CD8-positive, alpha-beta memory T cell (primary cell): ENCODE measurements at places on chromosomes 11 and 22.

DNA sequence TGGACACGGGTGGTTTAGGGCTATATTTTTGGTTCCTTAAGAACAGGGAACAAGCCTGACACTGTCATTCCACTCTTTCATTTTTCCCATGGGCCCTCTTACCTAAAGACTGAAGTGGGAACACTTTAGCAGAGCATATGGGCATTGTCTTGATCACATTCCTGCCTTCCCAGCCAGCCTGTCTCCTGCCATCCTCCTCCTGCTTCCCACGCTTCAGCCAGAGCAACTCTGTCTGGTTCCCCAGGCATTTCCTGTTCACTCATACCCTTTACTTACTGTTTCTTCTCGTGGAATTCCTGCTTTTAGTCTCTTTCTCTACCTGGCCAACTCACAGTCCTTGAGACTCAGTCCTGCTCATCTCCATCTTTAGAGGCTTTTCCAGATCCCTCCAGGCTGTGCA lies 22.8 kb downstream of the MRPL16 start:
- no peak for DNase-seq

- DNase-seq, result no peak
Measured at GRCh38 chr11:116882386-116882785, 45.0 kb upstream of the APOA1 start.

DNA sequence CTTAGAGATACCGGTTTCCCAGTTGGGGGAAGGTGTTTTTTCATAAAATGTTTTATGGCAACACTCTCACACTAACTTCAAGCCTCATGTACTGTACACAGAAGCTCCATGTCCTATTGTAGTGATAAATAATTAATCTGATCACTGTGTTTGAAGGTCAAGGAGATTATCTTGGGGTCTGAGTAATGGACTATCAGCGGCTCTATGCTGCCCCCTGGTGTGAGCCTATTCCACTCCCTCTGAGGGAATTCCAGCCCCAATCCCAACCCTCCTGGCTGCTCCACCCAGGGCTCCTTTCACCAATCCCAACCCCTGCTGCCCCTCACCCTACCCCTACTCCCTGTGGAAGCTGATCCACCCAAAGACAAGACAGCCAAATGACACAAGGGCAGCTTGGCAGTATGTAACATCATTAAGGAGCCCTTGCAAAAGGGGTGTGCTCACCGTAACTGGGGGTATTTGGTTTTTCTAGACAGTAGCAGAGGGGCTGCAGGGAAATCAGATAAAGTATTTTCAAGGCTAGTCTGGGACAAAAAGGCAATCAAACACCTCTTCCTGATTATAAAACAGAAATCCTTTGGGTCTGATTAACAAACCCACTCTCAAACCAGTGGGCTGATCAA lies 22.3 kb downstream of the HPS4 start:
- peak; percentile 19 for DNase-seq

DNA sequence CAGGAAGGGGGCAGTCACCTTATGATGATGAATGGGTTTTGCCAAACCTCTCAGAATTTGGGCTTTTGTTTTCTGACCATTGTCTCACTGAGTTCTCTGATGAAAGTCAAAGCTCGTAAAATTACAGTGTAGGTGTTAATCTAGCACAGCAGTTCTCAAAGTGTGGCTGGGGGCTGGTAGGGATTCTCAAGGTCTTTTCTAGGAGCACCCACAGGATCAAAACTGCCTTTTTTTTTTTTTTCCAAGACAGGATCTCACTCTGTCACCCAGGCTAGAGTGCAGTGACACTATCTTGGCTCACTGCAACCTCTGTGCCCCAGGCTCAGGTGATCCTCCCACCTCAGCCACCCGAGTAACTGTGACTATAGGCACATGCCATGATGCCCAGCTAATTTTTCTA lies 66.1 kb downstream of the C22orf31 start:
- no peak for DNase-seq

GRCh38 chr22:50581950-50582492 lies 628 bp downstream of the CHKB start:
- DNase-seq, result no peak

DNA sequence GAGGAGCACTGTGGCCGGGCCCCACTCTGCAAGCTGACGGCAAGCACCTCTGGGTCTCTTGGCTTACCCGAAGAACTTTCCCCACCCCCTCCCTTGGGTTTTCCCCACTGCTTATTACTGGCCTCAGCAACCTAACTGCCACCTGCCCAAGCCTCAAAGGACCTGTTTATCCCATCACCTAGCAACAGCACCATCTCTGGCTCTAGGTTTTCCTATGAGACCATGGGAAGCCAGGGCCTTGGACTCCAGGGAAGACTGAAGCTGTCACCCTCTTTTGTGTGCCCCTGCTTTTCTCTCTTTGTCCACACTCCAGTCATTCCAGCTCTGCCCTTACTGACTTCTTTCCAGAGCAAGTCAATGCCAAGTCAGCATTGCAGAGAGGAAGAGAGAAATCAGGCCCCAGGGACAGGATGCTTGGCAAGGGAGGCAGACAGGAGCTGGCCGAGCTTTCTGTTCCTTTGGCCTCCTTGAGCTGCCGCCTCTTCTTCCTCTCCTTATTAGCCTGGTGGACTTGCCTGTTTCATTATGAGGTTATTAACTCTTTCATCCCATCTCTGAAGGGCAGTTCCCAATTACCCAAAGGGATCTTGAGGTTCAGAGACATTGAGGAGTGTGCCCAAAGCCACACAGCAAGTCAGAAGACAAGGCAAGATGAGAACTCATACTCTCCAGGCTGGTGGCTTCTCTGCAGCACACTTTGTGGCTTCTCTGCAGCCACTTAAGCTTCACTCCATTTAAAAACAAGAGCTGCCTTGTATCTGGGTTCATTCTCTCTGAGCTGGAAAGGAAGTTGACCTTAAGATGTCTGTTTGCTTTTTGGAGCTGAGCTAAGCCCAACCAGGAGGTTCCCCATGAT lies at the start of gene SMIM35:
TSS of gene SMIM35 (minus strand) at position 51 of the 856 bp plus-strand sequence. CDS start 206 bp downstream, outside the sequence.
- DNase-seq, result no peak

GRCh38 chr11:88164806-88165585 lies 10.2 kb downstream of the RAB38 start:
- no peak for DNase-seq

- no peak for DNase-seq
Measured at GRCh38 chr11:68828957-68829356, 12.8 kb downstream of the CPT1A start.

DNA sequence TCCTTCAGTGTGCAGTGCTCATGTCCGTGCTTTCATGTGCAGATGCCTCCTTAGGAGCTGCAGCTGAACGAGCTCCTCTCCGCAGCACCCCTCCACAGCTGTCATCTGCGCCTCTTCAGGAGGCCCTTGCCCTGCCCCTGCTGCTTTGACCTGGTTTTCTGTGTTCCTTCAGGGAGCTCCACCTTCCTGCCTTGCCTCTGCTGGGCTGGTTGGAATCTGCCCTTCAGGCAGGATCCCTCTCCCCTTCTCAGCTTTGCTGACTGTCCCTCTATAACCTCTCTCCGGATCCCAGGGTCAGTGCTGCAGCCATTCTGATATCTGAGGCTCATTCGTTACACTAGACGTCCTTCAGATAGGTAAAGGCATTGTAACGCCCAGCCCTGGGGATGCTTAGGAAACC lies 67.9 kb downstream of the SCN3B start:
- no peak for DNase-seq

DNA sequence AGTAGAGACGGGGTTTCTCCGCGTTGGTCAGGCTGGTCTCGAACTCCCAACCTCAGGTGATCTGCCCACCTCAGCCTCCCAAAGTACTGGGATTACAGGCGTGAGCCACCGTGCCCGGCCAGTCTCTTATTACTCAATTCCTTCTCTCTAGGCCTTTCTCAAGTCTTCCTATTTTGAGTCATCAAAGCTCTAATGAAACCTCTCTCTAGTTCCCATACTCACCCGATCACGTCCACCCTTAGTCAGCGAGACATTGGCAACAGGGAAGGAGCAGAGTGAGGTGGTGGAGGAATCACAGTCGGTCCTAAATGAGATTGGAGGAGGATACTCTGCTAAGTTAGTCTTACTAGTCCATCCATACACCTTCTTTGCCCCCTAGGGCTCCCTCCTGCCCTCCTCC lies 5.0 kb downstream of the BSCL2 start:
- no peak for DNase-seq

- DNase-seq, result no peak
Measured at GRCh38 chr11:120339394-120339890, 3.2 kb downstream of the ARHGEF12 start.

DNA sequence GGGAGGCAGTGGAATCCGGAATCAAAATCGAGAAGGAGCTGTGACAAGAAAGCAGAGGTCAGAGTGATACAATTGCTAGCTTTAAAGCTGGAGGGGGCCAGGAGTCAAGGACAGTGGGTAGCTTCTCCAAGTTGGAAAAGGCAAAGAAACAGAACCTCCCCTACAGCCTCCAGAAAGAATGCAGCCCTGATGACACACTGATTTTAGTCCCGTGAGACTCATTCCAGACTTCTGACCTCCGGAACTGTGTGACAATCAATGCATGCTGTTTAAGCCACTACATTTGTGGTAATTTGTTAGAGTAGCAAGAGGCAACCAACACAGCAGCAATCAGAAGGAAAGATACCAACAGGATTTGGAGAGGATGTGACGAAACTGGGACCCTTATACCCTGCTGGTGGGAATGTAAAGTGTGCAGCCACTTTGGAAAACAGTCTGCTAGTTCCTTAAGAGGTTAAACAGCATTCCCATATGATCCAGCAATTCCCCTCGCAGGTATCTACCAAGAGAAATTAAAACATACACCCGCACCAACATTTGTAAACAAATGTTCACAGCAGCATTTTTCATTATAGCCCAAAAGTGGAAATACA lies 66.7 kb downstream of the DSCAML1 start:
- no peak for DNase-seq

GRCh38 chr11:1541474-1542204 lies 30.4 kb downstream of the DUSP8 start:
- no peak for DNase-seq

GRCh38 chr22:41300661-41301060 lies 664 bp upstream of the ZC3H7B start:
- no peak for DNase-seq

DNA sequence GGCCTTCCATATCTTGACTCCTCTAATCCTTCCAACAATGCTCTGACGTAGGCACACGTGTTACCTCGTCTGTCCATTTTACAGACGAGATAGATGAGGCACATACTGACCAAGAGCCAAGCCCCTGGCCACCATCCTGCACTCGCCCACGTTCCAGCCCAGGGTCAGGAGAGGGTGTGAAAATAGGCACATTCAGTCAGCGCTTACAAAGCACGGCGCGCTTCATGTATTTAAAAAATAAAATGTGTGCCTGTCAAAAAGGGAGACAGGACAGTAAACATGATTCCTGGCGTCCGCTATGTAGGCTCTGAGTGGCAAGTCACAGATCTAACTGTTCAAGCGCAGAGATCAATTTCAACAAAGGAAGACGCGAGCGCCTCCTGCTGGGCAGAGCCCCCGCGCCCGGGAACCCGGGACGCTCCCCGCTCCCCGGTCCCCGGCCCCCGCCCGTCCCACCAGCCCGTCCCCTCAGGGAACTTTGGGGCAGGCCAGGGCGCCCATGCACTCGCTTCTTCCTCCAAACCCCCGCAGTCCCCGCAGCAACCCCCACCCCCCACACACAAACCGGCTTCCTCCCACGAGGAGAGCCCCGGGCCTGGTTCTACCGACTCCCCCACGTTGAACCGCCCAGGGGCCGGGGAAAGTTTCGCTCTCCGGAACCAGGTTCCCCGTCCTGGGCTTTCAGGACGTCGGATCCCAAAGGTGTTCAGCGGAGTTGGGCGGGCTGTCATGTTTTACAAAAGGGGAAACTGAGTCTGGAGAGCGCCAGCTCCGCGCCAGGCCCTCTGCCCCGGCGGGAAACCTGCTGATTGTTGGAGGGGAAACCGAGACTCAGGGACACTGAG lies 10.4 kb upstream of the C1QTNF6 start:
- DNase-seq, result peak; percentile 81

GRCh38 chr11:64581057-64581523 lies 9.9 kb upstream of the SLC22A12 start:
- DNase-seq, result no peak

GRCh38 chr22:33335611-33336279 lies 277.6 kb upstream of the SYN3 start:
- DNase-seq, result no peak

DNA sequence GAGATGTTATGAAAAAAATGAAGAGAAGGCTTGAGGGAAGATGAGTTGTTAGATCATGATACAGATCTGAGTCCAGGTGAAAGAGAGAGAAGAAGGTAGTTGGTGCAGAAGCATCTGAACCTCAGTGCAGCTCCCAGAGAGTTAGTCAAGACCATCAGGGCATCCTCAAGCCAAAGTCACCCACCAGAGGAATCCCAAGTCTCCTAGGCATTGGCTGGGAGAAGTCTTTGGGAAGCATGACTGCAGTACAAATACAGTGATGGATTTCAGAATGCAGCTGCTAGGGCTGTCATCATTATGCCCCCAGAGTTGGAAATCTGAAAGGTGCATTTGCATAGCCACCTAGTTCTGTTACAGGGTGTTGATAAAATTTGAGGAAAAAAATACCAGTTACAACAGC lies 59.7 kb upstream of the GALNT18 start:
- DNase-seq, result no peak

- no peak for DNase-seq
Measured at GRCh38 chr11:116388146-116388545, 384.6 kb downstream of the BUD13 start.

GRCh38 chr22:37559901-37560607 lies at the start of gene CDC42EP1:
TSS of gene CDC42EP1 (plus strand) at chr22:37560480. CDS start at chr22:37566350, 5,870 bp downstream.
- DNase-seq, result no peak

DNA sequence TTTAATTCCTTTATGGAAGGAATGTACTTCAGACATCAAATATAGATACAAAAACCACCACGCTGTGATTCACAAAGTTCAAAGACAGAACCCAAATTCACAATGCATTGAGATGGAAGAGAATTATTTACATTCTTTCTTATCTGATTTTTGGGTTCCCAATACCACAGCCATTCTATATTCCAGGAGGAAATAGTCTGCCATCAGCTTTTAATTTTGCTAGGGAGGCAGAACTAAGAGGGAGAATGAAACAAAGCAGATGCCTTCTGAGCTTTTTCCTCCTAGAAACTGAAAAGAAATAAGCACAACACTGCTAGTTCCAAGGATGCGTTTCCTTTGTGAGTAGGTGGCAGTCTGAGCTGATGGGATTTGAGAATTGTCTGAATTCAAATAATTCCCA lies 283.0 kb upstream of the NARS2 start:
- no peak for DNase-seq

DNA sequence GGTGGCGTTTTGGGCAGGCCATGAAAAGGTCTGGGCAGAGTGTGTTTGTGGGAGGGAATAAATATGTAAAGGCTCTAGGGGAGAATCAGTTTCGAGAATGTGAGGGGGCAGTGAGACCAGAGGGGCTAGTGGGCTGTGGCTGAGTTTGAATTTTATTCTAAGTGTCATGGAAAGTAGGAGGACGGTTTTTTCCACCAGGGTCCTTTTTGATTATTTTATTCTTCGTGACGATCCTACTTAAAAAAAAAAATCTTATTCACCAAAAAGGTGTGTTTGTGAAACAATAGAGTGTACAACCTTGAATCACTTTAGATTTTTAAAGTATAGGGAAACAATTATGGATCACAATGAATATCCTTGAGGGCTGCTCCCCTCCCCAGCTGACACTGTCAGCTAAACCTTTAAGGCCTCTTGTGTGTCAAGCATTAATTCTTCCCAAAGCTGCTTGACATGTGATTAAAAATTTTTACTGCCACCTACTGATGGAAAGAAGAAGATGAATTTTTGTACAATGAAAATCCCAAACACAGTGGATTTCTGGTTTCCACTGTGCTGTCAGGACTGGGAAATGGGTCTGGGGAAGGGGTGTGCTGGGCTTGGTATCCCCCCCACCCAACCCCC lies 107.5 kb upstream of the OR4B1 start:
- peak; percentile 23 for DNase-seq
